Suprapubic skin (tissue), 4 donors: ENCODE measurements at places on chromosomes 3 and 15.

DNA sequence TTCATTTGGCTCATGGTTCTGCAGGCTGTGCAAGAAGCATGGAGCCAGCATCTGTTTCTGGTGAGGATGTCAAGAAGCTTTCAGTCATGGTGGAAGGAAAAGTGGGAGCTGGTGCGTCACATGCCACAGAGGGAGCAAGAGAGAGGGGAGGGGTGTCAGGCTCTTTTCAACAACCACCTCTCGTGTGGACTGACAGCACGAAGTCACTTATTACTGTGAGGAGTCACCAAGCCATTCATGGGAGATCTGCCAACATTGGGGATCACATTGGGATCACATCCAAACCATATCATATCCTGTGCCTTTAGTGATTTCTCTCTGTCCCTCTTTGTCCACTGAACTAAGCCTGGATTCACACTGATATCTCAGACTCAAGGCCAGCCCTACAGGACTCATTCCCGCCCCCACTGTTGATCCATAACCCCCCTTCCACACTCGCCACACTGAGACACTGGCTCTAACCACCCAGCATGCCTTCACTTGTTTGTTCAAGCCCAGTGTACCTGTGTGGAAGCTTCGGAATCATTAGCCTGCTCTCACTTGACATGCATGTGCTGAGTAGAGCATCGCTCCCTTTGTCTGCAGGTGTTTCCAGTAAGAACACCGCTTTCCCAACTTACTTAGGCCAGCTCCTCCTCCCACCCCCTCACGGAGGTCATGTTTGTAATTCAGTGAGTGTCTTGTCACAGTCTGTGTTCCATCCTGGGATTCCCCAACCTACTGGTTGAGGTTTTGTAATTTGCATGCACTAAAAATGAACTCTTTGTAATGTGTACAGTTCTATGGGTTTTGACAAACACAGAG lies 132.2 kb downstream of the KLF13 start:
- H3K36me3 ChIP-seq, result no peaks in the 10 kb centered on the region
- H3K4me3 ChIP-seq, result no peak overlapping the region
- peak overlapping the region; percentile 71 for H3K27ac ChIP-seq
- peak; percentile 51 for DNase-seq

DNA sequence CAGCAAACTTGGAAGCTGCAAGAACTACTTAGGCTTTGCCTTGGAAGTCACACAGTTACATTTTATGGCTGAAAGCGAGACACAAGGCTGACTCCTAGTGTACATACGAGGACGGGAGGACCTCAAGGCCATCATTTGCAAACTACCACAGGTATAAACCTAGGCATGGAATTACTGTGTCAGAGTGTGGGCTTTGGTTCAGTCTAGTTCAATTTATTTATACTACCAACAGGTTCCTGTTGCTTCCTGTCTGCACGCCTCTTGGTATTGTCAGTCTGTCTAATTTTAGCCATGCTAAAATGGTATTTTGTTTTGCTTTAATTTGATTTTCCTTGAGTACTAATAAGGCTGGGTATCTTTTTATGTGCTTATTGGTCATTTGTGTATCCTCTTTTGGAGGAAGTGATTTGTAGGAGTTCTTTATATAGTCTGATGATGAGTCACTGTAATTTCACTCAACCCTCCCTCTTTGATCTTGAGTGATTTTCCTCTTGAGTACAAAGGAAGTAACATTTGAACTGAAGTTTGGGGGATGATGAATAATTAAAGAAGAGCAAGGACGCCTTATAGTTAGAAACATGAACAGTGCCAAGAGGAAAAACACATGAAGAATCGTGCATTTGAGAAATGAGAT lies 8.2 kb downstream of the ANKRD34C start:
- H3K27ac ChIP-seq, result no peak overlapping the region
- H3K27me3 ChIP-seq, result peaks cover 37% of the 10 kb centered on the region
- H3K36me3 ChIP-seq, result no peaks in the 10 kb centered on the region
- H3K4me3 ChIP-seq, result no peak overlapping the region
- no peak for DNase-seq
- H3K4me1 ChIP-seq, result no peaks in the 10 kb centered on the region

- H3K4me3 ChIP-seq, result no peak overlapping the region
- no peaks in the 10 kb centered on the region for H3K4me1 ChIP-seq
- DNase-seq, result no peak
- H3K36me3 ChIP-seq, result no peaks in the 10 kb centered on the region
- H3K27ac ChIP-seq, result no peak overlapping the region
Observed at GRCh38 chr15:35080226-35080625, 4.9 kb downstream of the NANOGP8 start.

DNA sequence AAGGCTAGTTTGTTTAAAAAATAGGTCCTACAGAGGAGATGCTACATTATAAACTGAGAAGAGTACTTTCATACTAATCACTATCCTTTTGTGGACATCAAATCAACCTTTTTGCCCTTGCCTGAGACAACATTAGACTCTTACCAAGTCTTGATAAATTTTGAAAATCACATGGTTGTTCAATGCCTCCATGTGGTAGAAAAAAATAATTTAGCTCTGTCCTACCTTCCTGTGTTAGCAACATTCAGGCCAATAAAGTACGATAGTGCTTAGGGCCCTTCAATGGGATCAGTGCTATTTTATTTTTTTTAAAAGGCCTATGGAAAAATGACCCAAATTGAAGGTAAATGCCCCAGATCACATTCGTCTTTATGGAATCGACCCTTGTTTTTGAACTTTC lies 5.0 kb upstream of the UBE2E1 start:
- H3K4me3 ChIP-seq, result no peak overlapping the region
- H3K4me1 ChIP-seq, result peaks cover 6% of the 10 kb centered on the region
- no peaks in the 10 kb centered on the region for H3K36me3 ChIP-seq
- DNase-seq, result no peak
- no peak overlapping the region for H3K27ac ChIP-seq
- H3K27me3 ChIP-seq, result no peaks in the 10 kb centered on the region

DNA sequence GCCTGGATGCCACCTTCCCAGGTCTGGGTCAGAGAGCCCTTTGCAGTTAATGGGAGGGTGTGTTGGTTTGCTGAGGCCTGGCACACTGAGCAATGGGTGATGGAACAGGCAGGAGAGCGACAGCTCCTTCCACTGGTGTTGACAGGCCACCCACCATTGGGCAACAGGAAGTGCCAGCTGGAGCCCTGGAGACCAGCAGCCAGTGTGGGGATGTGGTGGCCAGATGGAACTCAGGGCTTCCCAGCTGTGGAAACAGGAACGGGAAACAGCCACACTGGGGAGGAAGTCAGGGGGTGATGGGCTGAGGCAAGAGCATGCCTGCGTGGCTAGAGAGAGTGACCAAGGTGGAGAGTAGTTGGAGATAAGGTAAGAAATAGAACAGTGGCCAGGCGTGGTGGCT lies 9.3 kb downstream of the PSTPIP1 start:
- no peaks in the 10 kb centered on the region for H3K36me3 ChIP-seq
- DNase-seq, result no peak
- H3K27me3 ChIP-seq, result no peaks in the 10 kb centered on the region
- H3K27ac ChIP-seq, result no peak overlapping the region
- no peaks in the 10 kb centered on the region for H3K4me1 ChIP-seq

- H3K4me1 ChIP-seq, result no peaks in the 10 kb centered on the region
- H3K4me3 ChIP-seq, result no peak overlapping the region
- no peaks in the 10 kb centered on the region for H3K36me3 ChIP-seq
- peaks cover 7% of the 10 kb centered on the region for H3K27me3 ChIP-seq
Observed at GRCh38 chr3:107816107-107816506, 274.7 kb downstream of the CD47 start.

DNA sequence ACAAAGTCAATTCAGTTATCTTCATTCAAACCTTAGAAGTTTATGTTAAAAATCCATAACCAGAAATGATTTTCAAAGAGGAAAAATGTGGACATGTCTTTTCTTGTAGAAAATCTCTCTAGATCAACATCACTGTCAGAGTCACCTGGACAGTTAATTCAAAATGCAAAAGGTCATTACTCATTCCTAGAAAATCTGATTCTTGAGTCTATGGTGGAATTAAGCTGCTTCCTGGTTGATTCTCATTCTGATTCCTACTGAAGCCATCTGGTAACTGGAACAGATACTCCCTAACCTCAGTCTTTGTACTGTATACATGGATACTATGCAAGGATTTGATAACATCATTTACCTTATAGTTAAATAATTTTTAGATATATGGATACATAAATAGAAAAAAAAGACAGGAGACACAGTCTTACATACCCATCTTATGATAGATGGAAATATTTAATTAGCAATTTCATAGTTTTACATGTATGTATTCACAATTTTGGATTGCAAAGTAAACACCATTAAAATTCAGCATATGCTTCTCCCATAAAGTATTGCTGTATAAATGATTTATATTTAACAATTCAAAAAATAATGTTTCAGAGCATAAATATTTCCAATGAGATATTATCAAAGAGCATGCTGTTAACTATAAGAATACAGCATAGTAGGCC lies 693.2 kb upstream of the CCDC54 start:
- H3K36me3 ChIP-seq, result no peaks in the 10 kb centered on the region
- H3K4me1 ChIP-seq, result no peaks in the 10 kb centered on the region
- no peak overlapping the region for H3K4me3 ChIP-seq

DNA sequence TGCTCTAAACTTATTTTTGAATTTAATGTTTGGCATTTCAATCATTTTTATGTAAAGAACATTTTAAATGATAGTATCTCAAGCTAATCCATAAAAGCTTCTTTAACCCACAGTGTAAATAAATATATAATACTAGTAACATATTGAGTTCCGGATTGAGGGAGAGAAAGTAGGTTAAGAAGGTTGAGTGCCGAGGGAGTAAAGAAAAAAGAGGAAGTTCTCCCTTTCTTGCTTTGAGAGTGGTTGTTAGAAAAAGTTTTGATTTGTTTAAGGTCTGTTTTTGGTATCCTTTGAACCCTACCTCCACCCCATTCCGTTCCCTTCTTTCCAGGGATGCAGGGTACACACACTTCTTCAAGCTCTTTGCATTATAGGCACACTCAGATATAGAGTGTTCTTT lies 130.8 kb downstream of the VPS8 start:
- no peaks in the 10 kb centered on the region for H3K27me3 ChIP-seq
- H3K36me3 ChIP-seq, result peaks cover 36% of the 10 kb centered on the region
- H3K4me3 ChIP-seq, result no peak overlapping the region
- no peaks in the 10 kb centered on the region for H3K4me1 ChIP-seq

DNA sequence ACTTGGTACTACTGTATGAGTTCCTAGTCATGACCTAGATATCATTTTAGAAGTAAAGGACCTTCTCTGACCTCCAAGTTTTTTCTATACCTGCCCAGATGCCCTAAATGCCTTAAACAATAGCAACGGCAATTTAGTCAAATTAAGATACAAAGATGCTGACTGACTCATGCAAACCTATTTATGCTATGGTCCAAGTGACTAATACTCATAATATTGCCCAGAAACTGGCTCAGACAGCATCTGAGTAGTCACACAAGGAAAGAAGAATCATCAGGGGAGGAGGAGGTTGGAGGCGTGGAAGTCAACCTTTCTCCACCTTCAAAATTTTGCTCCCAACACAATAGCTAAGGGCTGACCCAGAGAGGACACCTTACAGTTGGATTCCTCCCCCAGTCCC lies 6.8 kb downstream of the FYCO1 start:
- peak overlapping the region; percentile 79 for H3K27ac ChIP-seq
- no peaks in the 10 kb centered on the region for H3K27me3 ChIP-seq
- H3K36me3 ChIP-seq, result peaks cover 10% of the 10 kb centered on the region
- no peak for DNase-seq

GRCh38 chr3:188179006-188179966 lies 25.3 kb downstream of the LPP start:
- H3K4me1 ChIP-seq, result peaks cover 9% of the 10 kb centered on the region
- peak overlapping the region; percentile 53 for H3K27ac ChIP-seq
- H3K27me3 ChIP-seq, result no peaks in the 10 kb centered on the region
- no peak overlapping the region for H3K4me3 ChIP-seq
- DNase-seq, result no peak

GRCh38 chr3:119880966-119881365 lies 99.1 kb downstream of the NR1I2 start:
- DNase-seq, result no peak
- H3K27ac ChIP-seq, result no peak overlapping the region
- H3K4me3 ChIP-seq, result no peak overlapping the region
- no peaks in the 10 kb centered on the region for H3K27me3 ChIP-seq
- peaks cover 3% of the 10 kb centered on the region for H3K36me3 ChIP-seq

DNA sequence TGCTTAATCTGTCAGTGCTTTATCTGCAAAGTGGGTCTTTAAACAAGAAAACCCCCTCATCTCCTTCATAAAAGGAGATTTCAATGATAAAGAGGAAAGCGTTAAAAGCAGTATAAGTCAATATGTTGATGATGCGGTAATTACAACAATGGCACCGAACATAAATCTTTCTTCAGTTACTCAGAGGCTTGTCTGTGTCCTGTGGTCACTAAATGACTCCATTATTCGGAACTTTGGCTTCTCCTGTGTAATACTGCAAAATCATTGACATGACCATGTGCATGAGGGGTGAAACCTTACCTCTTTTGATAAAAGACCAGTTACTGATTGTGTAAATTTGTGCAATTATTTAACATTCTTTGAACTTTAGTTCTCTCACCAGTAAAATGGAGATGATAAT lies 4.8 kb upstream of the USP3 start:
- no peak for DNase-seq
- no peak overlapping the region for H3K4me3 ChIP-seq
- peaks cover 40% of the 10 kb centered on the region for H3K4me1 ChIP-seq
- H3K27me3 ChIP-seq, result no peaks in the 10 kb centered on the region
- no peaks in the 10 kb centered on the region for H3K36me3 ChIP-seq

- no peak for DNase-seq
- H3K4me3 ChIP-seq, result peak overlapping the region; percentile 87
- H3K36me3 ChIP-seq, result no peaks in the 10 kb centered on the region
- H3K27me3 ChIP-seq, result no peaks in the 10 kb centered on the region
Observed at GRCh38 chr3:12662593-12663400, 1.1 kb downstream of the RAF1 start.

GRCh38 chr3:193987186-193987585 lies 148.8 kb upstream of the HES1 start:
- no peak overlapping the region for H3K4me3 ChIP-seq
- H3K4me1 ChIP-seq, result peaks cover 31% of the 10 kb centered on the region
- no peak for DNase-seq
- H3K27me3 ChIP-seq, result no peaks in the 10 kb centered on the region
- no peak overlapping the region for H3K27ac ChIP-seq
